Activated T-cell treated with anti-CD3 and anti-CD28 coated beads for 1 hour (primary cell): ENCODE measurements at places on chromosomes 12 and 14.

- DNase-seq, result no peak
Measured at GRCh38 chr14:103688906-103689902, 26.0 kb downstream of the XRCC3 start.

- no peak for DNase-seq
Measured at GRCh38 chr14:68853749-68854148, 60.9 kb upstream of the ZFP36L1 start.

GRCh38 chr12:98222135-98222534, 293.3 kb upstream of the TMPO start:
- no peak for DNase-seq

GRCh38 chr12:56237552-56237951, 7.7 kb downstream of the SLC39A5 start:
- DNase-seq, result no peak

GRCh38 chr14:76701981-76702380, 59.3 kb upstream of the VASH1 start:
- no peak for DNase-seq
